Stimulated activated CD8-positive, alpha-beta memory T cell treated with anti-CD3 and anti-CD28 coated beads, Interleukin-7, amount 100 ng/mL, for 4 hours (primary cell): ENCODE measurements at places on chromosomes 7 and 10.

DNA sequence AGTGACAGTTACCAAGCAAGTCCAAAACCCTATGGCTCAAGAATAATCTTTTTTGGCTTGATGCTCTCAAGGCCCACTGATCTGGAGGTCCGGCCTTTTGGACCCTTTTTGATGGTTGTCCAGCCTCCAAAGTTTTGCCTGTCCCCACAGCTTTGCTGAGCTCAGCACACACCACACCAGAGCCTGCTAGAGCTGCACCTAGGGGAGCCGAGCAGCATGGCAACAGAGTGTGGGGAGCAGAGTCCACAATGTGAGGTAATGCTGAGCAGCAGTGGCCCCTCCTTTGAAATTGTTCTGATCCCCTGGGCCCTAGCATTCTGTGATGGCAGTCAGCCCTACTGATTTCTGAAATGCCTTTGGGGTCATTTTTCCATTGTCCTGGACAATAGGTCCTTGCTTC, 9.3 kb downstream of the GIMAP7 start:
- DNase-seq, result no peak

DNA sequence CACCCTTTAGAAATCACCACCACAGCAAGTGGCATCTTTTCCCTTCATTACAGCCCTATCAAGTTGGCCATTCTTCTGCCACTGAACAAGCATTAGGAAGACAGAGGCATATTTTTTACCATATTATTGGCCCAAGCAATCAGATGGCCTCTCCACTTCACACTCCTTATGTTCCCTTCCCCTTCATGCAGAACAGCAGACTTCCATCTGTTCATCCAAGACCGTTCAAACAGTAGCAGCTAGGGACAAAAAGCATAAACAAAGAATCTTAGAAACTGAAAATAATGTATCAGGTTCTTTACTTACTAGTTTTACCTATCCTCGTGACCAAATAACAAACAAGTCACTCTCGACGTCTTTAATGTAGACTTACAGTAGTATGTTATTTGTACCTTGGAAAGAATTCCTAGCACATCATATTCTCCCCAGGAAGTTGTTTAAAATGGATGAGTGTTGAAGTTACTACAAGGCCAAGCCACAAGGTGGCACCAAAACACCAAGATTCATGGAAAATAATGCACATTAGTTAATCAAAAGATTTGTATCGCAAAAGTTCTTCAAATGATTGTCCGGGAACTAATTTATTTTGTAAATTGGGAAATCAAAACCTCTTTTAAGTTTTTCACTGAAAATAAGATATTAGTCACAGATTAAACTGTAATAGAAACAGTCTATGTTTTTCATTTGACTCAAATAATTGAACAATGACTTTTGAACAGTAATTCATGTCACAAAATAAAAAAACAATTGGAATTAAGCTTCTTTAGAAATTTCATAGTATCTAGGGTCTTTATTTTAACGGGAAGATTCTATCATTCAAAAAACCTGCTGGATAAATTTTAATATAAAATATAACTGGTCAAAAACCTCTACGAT, 112.1 kb downstream of the VPS41 start:
- DNase-seq, result peak; percentile 14

DNA sequence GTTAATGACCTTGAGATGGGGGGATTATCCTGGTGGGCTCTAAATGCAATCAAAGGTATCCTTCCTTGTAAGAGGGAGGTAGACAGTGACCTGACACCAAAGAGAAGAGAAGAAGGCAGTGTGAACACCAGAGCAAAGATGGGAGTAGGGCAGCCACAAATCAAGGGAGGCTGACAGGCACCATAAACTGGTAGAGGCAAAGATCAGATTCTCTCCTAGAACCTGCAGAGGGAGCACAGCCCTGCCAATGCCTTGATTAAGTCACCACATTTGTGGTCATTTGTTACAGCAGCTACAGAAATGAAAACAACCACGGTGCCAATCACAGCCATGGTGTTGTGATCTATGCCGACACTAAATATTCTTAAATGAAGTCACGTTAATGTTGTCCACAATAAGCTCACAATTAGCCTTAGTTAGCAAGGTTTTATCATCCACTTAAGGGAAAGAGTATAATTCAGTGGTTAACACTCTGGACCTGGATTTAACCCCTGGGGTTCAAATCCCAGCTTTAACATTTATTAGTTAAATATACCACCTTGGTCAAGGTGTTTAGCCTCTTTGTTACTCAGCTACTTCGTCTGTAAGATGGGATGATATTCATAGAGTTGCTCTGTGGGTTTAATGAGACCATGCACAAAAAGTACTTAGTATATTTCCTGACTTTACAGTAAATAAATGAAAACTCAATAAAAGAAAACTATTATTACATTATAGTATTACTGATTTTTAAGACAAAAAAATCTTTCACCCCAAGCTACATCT, 70.8 kb downstream of the SGMS1 start:
- DNase-seq, result no peak

DNA sequence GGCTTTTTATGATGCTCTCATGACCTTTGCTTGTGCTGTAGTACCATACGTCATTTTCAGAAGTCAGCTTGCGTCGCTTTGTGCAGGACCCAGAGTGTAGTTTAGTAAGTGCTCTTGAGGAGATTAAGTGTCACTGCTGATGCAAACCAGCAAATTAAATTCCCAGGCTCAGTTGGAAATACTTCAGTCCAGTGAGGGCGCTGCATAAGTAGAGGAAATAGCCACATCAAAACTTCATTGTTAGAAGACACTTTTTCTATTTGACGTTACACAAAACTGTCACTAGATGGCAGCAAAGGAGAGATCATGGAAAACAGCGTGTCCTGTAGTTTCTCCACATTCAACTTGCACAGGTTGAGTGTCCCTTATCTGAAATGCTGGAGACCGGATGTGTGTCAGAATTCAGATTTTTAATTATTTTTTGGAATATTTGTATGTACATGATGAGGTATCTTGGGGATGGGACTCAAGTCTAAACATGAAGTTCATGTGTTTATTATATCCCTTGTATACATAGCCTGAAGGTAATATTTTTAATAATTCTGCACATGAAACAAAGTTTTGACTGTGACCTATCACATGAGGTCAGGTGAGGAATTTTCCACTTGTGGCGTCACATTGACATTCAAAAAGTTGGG, 7.9 kb downstream of the ZNF22 start:
- DNase-seq, result no peak

DNA sequence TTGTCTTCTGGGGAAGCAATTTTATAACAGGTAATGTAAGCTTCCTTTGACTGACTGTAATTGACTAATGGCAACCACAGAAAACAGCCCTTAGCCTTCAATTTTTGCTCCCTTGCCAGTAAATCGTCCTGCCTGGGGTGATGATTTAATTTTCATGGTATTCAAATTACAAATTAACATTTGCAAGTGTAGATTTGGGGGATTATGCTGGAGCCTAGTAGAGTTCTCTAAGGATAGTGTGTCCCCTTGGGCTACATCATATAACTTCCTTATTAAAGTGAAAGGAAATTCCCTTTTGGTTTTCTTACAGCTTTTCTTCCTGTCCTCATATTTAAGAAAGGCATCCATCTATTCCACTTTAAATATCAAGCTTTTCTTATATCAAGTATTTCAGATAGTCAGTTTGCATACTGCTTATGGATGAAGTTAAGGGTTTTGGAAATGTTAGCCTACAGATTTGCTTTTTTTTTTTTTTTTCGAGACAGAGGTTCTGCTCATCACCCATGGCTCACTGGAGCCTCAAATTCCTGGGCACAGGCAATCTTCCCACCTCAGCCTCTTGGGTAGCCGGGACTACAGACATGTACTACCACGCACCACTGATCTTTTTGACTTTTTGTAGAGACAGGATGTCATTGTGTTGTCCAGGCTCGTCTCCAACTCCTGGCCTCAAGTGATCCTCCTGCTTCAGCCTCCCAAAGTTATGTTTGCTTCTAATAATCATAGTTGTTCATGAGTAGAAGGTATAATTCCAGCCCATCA, 35.9 kb upstream of the HDAC9 start:
- no peak for DNase-seq

DNA sequence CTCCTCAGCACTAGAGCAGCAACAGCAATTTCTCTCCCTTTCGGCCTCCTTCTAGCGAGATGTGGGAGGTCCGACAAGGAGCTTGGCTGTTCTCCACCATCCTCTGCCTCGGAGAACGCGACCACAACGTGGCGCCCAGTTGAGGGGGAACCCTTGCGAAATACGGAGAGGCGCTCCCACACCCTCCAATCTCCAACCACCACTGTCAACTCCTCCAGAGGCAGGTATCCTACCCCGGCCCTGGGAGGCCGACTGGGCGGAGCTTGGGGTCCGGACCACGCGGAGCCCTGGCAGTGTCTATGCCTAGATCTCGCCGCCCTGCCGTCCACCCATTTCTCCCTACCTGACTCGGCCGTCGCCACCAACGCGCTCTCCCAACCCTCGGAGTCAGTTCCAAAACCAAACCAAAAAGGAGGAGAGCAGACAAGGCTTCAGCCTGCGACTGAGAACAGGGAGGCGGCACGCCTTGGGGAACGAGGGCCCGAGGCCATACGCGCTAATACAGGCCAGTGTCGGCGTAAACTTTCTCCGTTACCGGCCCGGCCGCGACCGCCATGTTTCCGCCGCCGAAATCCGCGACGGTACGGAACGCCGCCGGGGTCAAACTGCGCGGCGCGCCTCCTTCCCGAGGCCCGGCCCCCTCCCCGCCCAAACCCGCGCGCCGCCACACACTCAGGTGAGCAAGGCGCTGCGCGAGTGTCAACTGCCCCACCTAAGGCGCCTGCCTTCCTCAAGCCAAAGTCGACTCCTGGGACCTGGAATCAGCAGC, at the start of gene TMEM168:
Gene TMEM168 (minus strand): TSS at position 577 of the 769 bp plus-strand sequence. CDS start 5,568 bp downstream, outside the sequence.
- DNase-seq, result peak; percentile 80

- no peak for DNase-seq
Observed at GRCh38 chr10:108696792-108697477, 1226.4 kb downstream of the XPNPEP1 start.

GRCh38 chr7:110775046-110775445, 315.9 kb upstream of the LRRN3 start:
- DNase-seq, result no peak

DNA sequence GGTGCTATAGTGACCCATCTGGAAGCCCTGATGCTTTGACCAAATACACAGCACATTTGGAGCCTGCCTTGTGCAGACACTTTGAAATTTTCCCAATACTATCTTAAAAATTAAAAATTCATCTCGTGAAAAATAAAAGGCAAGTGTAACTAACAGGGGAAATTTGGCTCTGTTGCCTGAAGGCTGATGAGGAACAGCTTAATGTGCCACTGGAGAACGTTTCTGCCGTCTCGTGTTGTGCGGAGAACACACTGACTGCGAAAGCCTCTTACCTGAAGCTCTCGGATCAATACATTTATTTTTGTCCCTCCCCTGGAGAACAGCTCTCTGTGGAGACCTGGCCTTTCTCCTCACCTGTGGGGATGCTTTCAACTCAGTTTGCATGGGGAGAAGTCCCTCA, 77.2 kb upstream of the CHST15 start:
- DNase-seq, result no peak

DNA sequence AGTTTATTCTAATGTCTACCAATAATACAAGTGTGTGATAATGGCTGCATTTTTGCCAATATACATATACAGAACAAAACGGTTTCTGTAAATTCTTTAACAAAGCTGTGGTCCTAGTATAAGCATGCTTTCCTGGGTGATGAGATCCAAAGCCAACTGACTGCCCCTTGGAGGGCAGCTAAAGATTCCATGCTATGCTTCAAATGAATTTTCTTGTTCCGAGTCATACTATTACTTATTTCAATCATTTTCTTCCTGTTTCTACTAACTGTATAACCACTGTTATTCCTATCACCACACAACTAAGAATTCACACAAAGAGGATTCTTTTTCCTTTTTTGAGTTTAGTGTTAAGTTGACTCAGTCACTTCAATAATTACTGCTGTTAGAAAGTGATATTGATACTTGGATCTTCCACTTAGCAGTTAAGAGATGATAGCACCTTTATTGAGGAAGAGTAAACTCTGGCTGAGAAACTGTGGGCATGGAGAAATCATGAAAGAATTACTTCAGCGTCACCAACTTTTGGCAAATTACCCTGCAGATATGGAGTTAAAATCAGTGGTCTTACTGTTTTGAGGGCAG, 197.5 kb downstream of the ARL4A start:
- DNase-seq, result no peak

- DNase-seq, result no peak
Observed at GRCh38 chr7:108972004-108972403, 402.3 kb downstream of the DNAJB9 start.

DNA sequence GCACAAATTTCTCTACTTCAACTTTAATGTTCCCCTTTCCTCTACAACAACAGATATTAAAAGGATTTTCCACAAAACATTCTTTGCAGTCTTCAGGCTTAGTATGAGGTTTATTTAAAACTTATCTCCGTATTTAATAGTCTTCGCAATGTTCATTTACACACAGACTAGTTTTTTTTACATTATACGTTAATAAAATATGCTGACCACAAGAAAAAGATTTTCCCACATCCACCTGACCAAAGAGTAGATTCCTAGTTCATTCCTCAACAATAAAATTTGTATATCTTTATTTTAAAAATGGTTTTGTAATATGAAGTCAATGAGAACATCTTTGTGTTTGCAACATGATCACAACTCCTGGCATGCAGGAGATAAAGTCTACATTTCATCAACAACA, 42.4 kb downstream of the POT1 start:
- DNase-seq, result no peak

GRCh38 chr10:7007600-7008190, 403.1 kb downstream of the SFMBT2 start:
- DNase-seq, result no peak

- DNase-seq, result no peak
Observed at GRCh38 chr7:131186816-131187215, 140.9 kb upstream of the MKLN1 start.

DNA sequence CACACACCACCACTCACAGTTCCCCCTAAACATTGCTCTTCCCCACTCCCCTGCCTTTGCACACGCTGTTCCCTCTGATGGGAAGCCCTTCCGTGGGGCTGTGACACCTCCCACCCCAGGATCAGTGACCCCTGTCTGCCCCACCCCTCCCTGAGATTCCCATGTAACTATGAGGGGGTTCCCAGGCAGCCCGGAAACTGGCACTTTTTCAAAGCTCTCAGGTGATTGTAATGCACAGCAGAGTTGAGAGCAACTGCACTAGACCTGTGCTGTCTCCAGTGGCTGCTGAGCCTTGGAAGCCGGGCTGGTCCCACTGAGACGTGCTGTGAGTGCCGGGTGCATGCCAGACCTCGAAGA, 29.8 kb downstream of the GPRIN2 start:
- no peak for DNase-seq

DNA sequence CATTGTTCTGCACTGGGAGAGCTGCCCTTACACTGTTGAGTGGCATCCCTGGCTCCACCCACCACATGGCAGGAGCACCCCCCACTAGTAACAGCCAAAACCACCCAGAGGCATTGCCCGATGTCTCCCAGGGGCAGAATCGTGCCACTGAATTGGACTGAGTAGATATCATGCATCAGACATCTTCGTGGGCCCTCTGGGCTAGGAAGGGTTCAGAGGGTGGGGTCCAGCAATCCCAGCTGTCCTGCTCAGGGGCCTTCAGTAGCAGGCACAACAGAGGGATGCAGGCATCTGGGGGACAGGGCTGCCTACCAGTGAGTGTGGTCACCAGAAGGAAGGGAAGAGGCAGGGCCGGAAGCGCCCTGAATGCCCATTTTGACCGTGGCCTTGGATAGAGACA, 119.7 kb upstream of the PPP2R2D start:
- DNase-seq, result no peak

- no peak for DNase-seq
Observed at GRCh38 chr10:44879531-44879899, 31.6 kb upstream of the TMEM72 start.

- DNase-seq, result no peak
Observed at GRCh38 chr10:30556189-30556588, 73.4 kb downstream of the LYZL2 start.

GRCh38 chr10:22148961-22149360, 68.9 kb downstream of the EBLN1 start:
- no peak for DNase-seq

GRCh38 chr10:29496341-29497162, 138.2 kb downstream of the SVIL start:
- DNase-seq, result peak; percentile 31
